Effector memory CD4-positive, alpha-beta T cell (primary cell): ENCODE measurements at places on chromosomes 7 and 10.

- no peak for DNase-seq
Observed at GRCh38 chr7:39035903-39036302, 58.2 kb downstream of the POU6F2 start.

GRCh38 chr10:33476757-33477273, 142.3 kb upstream of the NRP1 start:
- no peak for DNase-seq

- DNase-seq, result peak; percentile 85
Observed at GRCh38 chr10:100912605-100913469, at the start of gene SLF2. Gene SLF2 (plus strand): TSS chr10:100912963. CDS start chr10:100913111, 148 bp downstream.

GRCh38 chr10:126458466-126458865, 70.2 kb upstream of the ADAM12 start:
- DNase-seq, result no peak

DNA sequence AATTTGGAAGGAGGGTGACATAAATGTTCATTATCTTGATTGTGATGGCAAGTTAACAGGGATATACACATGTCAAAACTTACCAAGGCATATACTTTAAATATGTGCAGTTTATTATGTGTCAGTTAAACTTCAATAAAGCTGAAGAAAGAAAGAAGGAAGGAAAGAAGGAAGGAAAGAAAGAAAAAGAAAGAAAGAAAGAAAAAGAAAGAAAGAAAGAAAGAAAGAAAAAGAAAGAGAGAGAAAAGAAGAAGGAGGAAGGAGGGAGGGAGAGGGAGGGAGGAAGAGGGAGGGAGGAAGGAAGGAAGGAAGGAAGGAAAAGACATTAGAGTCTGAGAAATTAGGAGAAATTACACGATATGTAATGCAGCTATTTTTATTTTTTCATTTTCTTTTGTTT, 15.9 kb upstream of the GSTK1 start:
- DNase-seq, result no peak

DNA sequence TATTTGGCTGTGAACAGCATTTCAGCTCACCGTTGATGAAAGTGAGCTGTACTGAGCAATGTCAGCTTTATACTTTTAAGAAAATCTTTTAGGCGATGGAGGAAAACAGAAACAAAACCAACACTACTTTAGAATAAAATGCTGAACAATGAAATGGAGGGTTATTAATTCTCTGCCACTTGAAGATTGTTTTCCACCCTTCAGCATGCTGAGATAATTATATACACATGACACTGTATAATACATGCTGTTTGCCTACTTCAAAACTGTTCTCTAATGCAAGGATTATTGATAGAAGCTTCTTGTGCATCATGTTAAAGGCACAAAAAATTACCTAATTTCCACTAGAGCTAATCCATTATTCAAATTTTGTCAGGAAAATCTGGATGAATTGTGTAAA, 66.8 kb downstream of the CACNA2D1 start:
- DNase-seq, result no peak

GRCh38 chr7:83832009-83832408, 183.1 kb upstream of the SEMA3E start:
- no peak for DNase-seq

DNA sequence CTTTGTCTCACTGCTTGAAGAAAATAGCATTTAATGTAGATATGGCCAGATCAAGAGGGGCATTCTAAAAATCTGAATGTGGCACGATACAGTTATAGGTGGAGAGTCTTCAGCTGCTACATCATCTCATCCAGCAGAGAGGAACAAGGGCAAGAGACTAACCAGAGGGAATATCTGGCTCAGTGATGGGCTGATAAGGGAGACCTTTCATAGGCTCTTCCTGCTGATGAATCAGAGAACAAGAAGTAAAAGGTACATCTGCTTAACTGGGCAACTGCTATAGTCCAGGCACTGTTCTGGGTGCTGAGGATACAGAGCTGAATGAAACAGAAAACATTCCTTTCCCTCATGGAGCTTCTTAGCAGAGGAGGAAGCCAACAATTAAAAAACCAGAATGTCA, 37.9 kb downstream of the PIP4K2A start:
- no peak for DNase-seq

DNA sequence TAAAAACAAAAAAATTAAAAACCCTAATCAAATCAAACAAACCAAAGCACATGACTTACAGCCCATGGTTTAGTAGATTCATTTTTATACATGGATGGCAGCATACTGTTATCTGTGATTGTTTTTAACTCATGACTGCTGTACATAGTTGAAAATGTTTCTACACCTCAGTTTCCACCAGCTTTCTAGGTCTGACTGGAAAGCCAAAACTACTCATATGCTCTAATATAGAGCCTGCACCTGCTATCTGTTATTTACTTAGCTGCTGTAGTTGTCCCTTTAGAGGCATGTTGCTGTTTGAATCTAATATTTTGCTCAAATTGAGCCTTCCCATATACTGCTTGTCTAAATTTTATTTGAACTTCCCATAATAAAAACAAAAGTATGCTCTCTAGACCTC, 289.9 kb upstream of the LRRN3 start:
- no peak for DNase-seq
